ENCODE measurements at places on chromosomes 5 and 9. TPM values are rescaled to one million over a fixed set of nuclear protein-coding genes. Genes with fewer than 3 reads are reported as not detected.

The SVEP1 gene
- total RNA-seq: not detected

DNA sequence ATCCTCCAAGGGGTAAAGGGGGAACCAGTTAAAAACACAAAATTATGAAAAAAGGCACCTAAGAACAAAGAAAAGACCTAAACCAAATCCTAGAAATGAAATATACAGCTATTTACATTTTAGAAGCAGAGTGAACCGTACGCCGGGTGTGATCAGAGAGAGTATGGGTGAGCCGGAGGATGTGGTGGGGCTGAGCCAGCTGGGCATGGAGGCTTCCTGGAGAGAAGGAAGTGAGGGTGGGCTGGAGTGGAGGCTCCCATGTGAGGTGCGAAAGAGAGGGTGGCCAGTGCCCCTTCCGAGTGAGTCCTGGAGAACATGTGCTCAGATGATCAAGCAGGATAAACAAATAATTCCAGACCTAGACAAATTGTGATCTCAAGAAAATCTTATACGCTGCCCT, 111.6 kb downstream of the CACNA1B start:
- H3K27ac ChIP-seq: no peak overlapping the region
- peaks cover 4% of the 10 kb centered on the region for H3K27me3 ChIP-seq
- H3K4me3 ChIP-seq: no peak overlapping the region
- no peaks in the 10 kb centered on the region for H3K4me1 ChIP-seq
- H3K36me3 ChIP-seq: no peaks in the 10 kb centered on the region

DNA sequence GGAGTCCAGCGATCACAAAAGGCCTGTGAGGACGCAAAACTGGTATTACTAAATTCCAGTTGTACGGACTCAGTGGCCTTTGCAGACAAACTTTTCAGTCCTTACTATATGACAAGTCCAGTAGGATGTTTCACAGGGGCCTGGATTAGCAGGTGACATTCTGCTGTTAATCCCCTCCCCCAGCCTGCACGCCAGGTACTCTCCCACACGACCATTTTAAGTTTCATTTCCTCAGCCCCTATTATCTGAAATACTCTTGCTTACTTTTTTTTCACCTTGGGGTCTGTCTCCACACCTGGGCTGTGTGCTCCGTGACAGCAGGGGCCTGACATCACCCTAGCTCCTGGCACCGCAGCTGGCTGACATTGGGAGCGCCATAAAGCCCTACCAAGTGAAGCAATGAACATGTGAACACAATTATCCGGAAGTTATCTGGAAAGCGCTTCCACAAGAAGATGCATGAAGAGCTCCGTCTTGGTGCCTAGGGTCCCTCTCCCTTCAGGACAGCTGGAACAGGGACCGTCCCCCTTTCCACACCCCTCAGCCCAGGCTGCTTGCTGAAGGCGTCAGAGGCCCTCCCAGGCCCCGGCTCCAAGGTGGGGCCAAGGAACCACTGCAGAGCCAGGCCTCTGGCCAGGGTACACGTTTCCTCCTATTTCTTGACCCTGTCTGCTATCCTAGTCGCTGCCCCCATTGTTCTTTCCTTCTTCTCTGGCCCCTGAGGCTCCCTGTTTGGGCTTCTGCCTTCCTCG, 39.7 kb upstream of the ZNF622 start:
- H3K4me1 ChIP-seq: no peaks in the 10 kb centered on the region
- no peak overlapping the region for H3K4me3 ChIP-seq
- no peaks in the 10 kb centered on the region for H3K36me3 ChIP-seq
- H3K27ac ChIP-seq: no peak overlapping the region

GRCh38 chr5:123369371-123369968, 53.7 kb downstream of the CEP120 start:
- no peaks in the 10 kb centered on the region for H3K4me1 ChIP-seq
- no peak for DNase-seq
- H3K36me3 ChIP-seq: no peaks in the 10 kb centered on the region
- no peak overlapping the region for H3K4me3 ChIP-seq
- no peaks in the 10 kb centered on the region for H3K27me3 ChIP-seq

DNA sequence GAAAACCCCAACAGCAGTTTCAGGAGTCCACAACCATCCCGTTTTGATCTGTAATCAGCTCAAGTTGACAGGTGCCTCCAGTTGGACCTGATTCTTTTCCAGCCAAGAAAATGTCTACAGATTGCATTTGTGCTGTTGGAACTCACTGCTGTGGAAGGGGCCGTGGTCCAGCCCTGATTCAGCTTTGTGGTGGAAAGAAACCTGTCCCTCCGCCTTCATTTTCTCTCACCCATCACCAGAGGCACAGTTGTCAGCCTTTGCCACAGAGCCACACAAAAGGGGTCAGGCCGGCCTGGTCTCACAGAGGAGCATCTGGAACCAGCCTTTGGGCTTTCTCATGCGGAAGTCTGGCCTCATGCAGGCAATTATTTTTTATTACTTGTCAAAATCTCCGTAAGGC, 483.6 kb downstream of the GADD45G start:
- no peaks in the 10 kb centered on the region for H3K36me3 ChIP-seq
- DNase-seq: no peak
- H3K4me1 ChIP-seq: peaks cover 13% of the 10 kb centered on the region

GRCh38 chr5:36138900-36139683, 12.6 kb downstream of the LMBRD2 start:
- no peak overlapping the region for H3K27ac ChIP-seq
- H3K27me3 ChIP-seq: no peaks in the 10 kb centered on the region
- no peak overlapping the region for H3K4me3 ChIP-seq

GRCh38 chr5:126253406-126253805, 169.8 kb upstream of the GRAMD2B start:
- H3K4me3 ChIP-seq: no peak overlapping the region
- H3K36me3 ChIP-seq: no peaks in the 10 kb centered on the region
- DNase-seq: no peak

The STING1 gene
- 109 TPM for total RNA-seq

The CDC42SE2 gene
- 131 TPM for total RNA-seq

DNA sequence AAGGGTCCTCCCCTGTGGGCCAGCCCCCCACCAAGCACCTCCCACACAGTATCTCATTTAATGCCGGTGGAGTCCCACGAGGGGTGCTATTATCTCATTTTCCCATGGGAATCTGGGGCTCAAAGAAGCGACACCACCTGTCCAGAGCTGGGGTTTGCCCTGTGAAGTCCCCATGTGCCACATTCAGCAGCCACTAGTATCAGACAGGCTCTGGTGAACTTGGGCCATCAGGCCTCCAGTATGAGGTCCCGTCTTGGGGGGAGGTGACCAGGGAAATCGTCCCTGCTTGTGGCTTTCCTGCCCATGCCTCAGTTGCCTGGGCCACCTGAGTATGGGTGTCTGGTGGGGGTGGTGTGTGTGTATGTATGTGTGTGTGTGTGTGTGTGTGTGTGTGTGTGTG, 222.7 kb downstream of the PBX3 start:
- no peak overlapping the region for H3K27ac ChIP-seq
- no peak overlapping the region for H3K4me3 ChIP-seq
- no peaks in the 10 kb centered on the region for H3K27me3 ChIP-seq
- no peak for DNase-seq

The ADAMTS16 gene
- not detected for total RNA-seq

The PCDHAC2 gene
- total RNA-seq: not detected

DNA sequence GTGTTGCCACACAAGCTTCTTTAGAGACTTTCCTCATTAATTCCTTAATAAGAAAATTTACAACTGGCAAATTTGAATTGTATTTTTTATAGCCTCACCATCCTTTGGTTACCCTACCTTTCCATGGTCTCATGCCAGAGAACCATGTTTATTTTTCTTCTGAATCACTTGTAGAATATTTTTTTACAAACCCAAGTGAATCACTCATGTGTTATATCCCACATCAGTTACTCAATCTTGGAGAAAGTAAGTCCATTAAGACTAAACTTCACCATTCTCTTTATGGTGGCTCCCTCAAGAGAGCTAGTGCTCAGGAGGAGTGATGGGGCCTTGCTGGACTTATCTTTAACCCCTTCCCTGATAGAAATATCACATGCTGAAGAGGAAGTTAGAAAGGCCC, 128.9 kb downstream of the SUSD1 start:
- no peak for DNase-seq
- no peak overlapping the region for H3K27ac ChIP-seq
- no peaks in the 10 kb centered on the region for H3K36me3 ChIP-seq

The TPPP gene
- total RNA-seq: 0.38 TPM

GRCh38 chr9:134689321-134690181, 47.9 kb downstream of the COL5A1 start:
- H3K4me3 ChIP-seq: no peak overlapping the region
- H3K36me3 ChIP-seq: no peaks in the 10 kb centered on the region
- H3K4me1 ChIP-seq: no peaks in the 10 kb centered on the region

- no peak overlapping the region for H3K4me3 ChIP-seq
- H3K27me3 ChIP-seq: no peaks in the 10 kb centered on the region
- H3K36me3 ChIP-seq: no peaks in the 10 kb centered on the region
- DNase-seq: no peak
- H3K4me1 ChIP-seq: no peaks in the 10 kb centered on the region
Measured at GRCh38 chr9:135273008-135273407, 185.5 kb downstream of the OLFM1 start.
